CD4-positive, alpha-beta T cell treated with Interleukin-15 for 4 hours (primary cell): ENCODE measurements at places on chromosomes 4 and X.
A peak's percentile ranks its signal among the peaks of the same experiment; 100 is the strongest.

GRCh38 chr4:112523008-112523721, 7.2 kb upstream of the NEUROG2 start:
- DNase-seq: peak; percentile 32

GRCh38 chrX:139739138-139739537, 31.2 kb upstream of the MCF2 start:
- peak; percentile 32 for DNase-seq

GRCh38 chr4:158644760-158645159, 26.9 kb downstream of the C4orf46 start:
- no peak for DNase-seq

- no peak for DNase-seq
Observed at GRCh38 chr4:110748071-110748470, 125.2 kb upstream of the PITX2 start.

DNA sequence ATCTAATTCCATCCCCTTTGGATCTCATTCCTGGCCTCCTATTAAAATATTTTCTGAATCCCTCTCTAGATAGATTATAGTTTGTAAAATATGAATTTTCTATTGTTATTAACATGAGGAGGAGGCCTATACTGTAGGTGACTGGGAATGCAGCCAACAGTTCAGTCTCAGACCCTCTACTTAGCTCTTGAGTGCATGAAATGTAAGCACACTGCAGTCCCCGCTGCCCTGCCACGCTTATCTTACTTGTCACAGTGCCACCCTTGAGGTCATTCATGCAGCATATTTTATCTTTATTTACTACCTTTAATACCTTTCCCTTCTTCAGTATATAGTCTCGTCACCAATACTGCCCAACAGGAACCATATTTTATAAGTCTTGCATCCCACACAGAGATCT, 151.0 kb downstream of the CAMK2D start:
- no peak for DNase-seq

DNA sequence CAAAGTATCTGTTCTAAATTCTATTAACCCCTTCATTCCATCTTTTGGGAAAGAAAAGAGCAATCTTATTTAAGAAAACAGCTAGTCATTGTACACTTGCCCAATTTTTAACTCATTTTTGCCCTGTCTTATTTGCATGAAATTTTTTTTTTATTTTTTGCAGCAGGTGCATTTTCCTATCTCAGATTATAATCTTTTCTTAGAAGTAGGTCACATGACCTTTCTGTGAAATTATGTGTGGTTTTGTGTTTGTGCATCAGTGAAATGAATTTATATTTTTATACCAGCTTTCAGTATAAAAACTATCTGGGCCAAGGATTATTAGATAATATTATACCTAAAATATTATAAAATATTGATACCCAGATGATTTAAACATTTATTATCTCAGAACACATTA, 145.6 kb downstream of the INPP4B start:
- DNase-seq: peak; percentile 57

DNA sequence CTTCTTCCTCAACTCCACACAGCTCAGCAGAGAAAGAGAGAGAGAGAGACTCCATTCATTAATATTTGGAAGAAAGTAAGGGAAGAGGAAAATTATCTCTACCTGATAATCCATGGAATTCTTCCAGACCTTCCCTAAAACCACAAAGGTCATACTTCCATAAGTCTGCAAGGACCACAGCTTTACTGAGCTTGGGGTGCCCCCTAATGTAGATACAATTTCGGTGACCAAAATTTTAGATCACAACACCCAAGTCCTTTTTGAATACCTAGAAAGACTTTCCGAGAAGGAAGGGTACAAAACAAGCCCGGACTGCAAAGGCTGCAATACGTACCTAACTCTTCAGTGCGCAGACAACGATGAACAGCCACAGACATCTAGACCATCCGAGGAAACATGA, 523.9 kb downstream of the GLUD2 start:
- no peak for DNase-seq

DNA sequence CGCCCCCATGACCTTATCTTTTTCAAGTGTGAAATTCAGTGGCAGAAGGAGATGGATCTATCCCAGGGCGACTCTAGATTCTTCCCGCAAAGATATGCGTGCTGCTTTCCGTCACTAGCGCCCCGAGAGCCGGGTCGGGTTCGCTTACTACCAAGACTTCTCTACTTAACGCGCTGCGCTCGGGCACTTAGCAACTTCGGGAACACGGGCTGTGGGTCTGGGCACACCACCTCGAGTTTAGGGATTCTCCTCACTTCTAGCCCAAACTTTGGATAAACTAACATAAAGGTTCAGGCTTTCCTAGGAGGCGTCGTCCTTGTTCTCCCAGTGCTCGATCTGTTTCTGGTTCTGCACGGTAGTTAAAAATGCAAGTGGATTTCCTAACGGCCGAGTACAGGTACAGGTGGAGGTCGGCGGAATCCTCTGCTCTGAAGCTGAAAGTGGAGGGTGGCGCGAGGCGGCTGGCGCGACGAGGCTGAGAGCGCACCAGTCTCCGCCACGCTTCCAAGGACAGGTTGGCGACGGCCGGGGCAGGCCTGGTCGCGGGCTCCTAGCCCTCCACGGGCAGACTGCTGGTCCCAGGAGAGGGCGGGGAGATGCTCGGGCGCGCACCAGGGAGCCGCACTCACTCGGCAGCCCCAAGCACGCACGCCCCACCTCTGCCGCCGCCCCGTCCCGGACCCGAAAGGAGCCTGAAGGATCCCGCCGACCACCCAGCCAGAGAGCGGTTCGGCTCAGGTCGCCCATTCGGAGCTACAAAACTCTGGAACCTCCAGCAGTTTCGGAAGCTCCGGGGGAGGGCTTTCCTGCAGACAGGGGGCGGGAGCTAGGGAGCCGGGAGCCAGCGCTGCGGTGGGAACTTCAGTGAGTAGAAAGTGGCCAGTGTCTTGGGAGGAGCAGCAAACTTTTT, 100.8 kb upstream of the TENM3 start:
- no peak for DNase-seq

DNA sequence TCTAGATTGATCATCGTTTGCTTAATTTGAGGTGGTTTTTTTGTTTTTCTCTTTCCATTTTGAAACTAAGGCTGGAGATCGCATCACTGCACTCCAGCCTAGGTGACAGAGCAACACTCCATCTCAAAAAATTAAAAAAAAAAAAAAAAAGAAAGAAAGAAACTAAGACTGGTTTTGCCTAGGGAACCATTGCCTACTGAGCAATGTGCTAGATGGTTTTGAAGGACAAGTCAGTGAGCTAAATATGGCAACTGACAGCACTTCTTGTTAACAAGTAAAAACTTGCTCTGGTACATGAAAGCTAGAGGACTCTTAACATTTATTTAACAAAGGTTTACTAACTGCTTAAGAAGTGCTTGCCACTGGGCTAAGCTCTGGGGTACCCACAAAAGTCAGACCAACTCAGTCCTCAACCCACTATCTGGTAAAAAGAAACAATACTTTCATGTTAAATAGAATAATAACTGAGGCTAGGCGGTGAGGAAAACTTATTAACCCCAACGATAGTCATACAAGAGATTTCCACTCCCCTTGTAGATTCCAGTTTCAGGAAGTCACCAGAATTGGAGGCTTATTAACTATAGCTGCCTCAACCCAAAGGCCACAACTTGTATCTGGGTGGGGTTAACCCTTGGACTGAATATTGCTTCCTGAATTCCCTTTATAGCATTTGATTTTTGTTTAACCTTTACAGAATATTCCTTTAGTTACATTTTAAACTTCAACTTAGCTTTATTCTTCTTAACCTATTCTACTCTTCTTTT, 111.6 kb downstream of the FRYL start:
- DNase-seq: no peak

DNA sequence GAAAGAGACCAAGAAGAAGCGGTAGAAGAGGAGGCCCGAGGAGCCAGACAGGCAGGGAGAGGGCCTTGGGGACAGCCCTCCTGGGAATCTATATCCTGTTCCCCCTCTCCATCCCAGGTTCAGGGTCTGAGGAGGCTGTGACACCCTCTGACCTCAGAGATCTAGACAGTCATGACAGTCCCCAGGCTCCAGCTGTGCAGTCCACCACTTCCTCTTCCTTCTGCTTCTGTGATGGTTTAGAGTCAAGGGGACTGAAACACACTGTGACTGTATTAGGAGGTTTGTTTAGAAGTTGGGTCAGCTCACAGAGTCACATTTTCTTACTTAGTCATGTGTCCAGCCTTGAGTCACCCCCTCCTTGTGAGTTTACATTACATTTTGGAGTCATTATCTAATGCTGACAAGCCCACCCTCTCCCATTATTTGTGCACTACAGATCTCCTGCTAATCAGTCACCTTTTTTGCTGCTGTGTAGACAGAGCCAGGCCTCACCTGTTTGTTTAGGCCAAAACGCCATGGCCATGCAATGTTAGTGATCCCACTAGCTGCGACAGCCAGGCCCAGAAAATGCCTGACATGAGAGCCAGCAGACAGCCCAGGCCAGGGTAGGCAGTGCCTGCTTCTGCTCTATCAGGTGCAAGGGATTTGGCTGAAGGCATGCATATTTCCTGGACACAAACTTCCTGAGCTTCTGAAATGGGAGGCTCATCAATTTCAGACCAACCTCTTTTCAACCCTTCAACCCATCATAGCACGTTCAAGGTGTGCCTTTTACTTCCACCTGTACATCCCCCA, 26.0 kb downstream of the MANBA start:
- no peak for DNase-seq

DNA sequence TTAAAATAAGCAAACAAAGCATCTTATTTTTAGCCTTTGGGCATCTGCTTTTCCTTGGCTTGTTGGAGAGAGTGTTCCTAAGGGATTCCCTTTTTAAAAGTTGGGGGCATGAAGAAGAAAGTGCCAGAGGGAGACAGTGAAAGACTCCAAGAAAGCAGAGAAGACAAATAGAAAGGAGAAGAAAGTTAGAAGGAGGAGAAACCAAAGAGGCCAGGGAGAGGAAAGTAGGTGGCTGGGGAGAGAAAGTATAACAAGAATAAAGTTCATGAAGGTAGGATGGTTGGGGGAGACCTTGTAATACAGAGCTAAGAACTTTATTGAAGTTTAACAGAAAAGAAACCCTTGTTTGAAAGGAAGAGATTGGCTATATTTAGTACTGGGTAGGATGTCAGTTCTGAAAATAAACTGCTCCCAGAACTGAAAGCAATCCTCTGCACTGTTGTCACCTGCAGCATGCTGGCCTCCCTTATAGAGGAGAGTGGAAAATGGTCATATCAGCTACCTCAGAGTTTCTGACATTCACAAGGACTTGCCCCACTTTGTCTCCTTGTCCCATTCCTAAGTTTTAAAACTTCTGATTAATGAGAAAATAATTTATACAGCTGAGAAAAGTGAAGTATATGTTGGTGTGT, 125.3 kb upstream of the VAMP7 start:
- no peak for DNase-seq

DNA sequence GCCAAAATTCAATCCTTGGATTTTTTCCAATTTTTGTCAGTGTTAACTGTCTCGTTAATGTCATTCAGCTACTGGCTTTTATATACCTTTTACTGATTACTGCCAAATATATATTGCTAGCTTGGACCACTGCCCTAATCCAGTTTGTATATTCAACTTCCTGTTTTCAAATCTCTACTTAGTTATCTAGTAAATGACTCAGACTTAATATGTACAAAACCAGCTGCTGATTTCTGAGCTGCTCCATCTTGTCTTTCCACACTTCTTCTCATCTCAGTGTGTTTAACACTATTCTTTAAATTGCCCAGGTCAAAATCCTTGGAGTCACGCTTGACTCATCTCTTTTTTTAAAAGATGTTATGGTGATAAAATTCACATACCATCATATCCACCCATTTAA, 1196.7 kb downstream of the RAPGEF2 start:
- DNase-seq: no peak

DNA sequence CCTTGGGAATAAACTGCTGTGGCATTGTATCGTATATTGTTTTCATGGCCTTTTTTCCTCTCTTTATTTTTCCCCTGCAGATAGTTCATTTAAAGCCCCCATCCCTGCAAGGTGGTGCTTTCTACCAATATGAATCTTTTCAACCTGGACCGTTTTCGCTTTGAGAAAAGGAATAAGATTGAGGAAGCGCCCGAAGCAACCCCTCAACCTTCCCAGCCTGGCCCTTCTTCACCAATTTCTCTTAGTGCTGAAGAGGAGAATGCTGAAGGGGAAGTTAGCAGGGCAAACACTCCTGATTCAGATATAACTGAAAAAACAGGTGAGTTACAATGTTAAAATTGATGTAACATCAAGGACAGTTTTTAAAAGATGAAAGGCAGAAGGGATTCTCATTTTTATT, 601 bp downstream of the SMARCAD1 start:
- no peak for DNase-seq

GRCh38 chrX:153671589-153672530, 1.8 kb downstream of the PNCK start:
- DNase-seq: no peak

DNA sequence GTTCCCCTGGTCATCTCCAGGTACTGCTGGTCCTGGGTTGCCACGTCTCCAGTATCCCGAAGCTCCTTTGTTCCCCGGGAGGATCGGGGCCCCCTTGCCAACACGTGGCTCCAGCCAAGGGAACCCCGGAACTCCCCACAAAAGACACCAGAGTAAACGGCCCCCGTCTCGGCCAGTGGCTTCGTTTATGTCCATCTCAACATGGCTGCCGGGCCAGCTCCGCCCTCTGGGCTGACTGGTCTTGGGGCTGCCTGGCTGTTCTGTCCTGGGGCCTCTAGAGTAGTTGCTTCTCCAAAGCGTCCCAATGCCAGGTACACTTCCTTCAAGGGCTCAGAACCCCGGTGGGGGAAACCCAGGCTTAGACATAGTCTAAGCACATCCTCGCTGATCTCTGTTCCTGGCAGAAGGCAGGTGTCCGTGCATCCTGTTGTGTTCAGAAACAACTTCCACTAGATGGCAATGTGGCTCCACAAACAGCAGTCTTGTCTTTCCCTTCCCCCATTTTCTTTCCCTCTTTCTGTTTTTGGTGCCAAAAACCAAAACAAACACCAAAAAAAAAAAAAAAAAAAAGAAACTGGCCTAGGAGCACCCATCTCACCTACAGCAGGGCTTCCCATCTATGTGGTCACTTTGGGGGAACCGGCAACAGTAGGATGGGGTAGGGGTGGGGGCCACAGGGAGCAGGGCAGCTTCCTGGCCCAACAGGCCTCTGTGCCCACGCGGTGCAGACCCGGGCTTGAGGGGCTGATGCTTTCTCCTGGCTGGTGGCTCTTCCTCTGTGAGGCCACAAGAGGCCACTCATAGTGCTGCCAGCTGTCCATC, 35.3 kb downstream of the NBDY start:
- DNase-seq: peak; percentile 81

DNA sequence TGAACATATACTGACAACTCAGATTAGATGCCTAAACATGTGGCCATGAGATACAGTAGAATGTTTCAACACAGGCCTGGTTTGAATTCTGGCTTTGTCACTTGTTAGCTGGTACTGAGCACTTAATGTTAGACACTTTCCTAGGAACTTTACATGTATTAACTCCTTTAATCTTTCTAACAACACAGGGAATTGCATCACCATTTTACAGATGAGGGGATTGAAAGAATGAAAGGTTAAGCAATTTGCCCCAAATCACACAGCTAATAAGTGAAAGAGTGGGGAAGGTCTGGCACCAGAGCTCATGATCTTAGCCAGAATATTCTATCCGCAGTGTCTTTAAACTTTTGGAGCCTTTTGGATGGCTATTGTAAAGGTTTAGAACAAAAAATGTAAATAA, 95.9 kb downstream of the NYX start:
- no peak for DNase-seq

GRCh38 chr4:56424697-56425514, 10.5 kb downstream of the PPAT start:
- peak; percentile 46 for DNase-seq

- no peak for DNase-seq
Observed at GRCh38 chrX:111180750-111181240, 84.8 kb downstream of the PAK3 start.

GRCh38 chr4:186725469-186726425, 2.1 kb upstream of the FAT1 start:
- no peak for DNase-seq
